T follicular helper cell (primary cell): ENCODE measurements at places on chromosomes 7 and 10.

DNA sequence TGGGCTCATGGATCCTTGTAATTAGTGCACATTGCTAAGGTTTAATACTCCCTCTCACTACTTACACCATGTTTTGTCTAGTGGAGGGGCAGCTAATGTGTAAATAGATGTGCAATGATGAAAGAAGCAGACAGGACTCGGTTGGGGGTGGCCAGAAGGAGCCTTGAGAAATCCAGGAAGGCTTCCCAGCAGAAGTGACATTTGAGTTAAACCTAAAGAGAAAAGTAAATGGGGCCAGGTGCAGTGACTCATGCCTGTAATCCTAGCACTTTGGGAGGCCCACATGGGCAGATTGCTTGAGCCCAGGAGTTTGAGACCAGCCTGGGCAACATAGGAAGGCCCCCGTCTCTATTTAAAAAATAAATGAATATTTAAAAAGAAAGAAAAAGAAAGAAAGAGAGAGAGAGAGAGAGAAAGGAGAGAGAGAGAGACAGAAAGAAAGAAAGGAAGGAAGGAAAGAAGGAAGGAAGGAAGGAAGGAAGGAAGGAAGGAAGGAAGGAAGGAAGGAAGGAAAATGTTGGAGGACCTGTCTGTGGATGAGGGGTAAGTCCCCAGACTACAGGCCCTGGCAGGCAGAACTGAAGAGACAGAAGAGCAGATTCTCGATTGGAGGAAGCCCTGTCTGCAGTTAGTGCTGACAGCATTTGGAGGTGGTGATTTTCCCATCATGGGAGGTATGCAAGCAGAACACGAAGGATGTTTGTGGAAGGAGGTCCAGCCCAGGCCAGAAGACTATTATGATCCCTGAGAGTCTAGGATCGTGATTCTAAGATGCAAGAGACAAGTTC, 3.6 kb downstream of the ELN start:
- DNase-seq: no peak

GRCh38 chr10:25933653-25934608, at the start of gene MYO3A:
TSS of gene MYO3A (plus strand) at chr10:25934229. CDS start at chr10:25952111, 17,882 bp downstream.
- DNase-seq: no peak

DNA sequence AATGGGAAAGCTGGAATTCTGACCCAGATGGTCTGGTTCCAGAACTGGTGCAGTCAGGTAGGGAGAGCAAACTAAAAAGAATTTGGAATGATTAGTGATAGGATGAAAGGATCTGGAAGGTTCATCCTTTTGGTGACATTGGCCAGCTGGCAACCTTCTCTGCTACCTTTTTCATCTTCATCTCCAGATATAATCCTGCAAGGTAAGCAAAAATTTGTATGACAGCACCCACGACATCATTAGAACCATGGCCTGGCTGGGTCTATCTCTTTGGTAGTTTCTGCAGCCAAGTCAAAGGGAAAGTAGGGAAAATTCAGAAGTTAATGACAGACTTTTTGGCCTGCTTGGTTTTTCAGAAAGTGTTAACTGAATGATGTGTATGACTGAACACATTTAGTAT, 188.9 kb upstream of the MALRD1 start:
- no peak for DNase-seq

DNA sequence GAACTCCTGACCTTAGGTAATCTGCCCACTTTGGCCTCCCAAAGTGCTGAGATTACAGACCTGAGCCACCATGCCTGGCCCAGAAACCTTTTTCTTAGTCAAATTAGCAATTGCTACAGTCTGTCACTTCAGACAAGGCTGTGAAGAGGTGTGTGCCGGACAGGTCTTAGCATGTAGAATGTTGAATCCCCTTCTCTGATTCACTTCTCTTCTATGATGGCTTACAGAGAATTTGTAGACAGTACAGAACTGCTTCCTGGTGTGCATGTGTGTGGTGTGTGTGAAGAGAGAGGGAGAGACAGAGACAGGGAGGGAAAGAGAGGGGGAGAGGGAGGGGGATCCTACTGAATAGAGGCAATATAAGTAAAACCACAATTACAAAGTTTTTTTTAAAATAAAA, 150.4 kb downstream of the PARD3 start:
- no peak for DNase-seq

DNA sequence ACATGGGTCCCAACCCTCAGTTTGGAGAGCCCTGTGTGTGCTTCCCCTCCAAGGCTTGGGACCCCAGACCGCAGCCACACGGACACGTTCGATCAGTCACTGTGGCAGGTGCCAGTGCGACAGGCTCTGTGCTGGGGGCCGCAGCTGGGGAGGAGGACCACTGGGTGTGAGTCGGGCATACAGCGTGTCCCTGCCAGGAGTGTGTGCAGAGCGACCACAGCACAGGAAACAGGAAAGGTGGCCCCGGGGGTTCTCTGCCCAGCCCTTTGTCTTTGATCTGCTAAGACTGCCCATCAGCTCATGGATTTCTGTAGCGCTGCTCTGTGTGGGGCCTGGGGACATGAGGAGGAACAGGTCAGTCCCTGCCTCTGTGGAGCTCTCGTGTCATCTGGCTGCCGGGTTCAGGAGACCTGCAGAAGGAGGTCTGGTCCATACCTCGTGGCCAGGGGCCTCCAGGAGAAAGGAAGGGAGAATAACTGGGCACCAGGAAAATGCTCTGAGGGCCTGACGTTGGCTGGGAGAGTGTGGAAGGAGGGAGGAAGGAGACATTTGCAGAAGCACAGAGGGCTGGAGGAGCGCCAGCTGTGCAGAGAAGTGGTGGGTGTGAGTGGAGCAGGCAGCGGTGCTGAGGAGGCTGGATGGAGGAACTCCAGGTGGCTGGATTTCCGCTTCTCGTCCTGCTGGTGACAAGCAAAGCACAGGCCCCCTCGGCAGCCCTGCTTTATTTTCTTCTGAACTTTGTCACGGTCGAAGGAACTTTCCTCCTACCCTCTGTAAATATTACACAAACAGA, 4.1 kb downstream of the NUDT1 start:
- no peak for DNase-seq

GRCh38 chr7:38545977-38546376, 85.2 kb downstream of the AMPH start:
- DNase-seq: no peak

DNA sequence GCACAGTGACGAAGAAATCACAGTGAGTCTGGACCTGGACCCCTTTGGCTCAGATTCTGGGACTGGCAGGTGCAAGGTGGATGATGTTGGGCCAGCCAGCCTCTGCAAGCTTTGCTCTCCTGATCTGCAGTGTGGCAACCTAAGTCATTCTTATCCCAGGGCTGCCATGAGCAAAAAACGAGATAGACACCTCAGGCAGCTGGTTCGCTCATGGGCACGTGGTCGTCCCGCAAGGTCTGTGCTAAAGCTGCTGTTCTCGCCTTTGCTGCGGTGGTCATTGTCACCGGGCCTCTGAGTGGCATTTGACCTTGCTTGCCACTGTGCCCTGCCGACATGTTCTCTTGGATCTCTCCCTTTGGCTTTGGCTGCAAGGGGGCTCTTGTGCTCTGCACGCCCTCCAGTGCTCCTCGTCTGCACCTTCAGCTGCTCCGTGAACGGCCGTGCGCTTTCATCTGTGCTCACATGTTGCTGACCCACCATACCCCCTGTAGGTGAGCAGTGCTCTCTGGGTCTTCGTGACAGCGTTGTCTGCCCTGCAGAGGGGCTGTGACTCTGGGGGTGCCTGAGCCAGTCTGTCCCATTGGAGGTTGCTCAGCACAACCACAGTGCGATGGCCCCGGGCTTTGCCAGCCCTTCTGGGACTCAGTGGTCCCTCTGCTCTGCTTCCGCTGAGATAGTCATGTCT, 317.0 kb downstream of the GLRX3 start:
- DNase-seq: no peak
